ENCODE measurements at places on chromosomes 5 and 9.
A peak's percentile ranks its signal among the peaks of the same experiment; 100 is the strongest.

DNA sequence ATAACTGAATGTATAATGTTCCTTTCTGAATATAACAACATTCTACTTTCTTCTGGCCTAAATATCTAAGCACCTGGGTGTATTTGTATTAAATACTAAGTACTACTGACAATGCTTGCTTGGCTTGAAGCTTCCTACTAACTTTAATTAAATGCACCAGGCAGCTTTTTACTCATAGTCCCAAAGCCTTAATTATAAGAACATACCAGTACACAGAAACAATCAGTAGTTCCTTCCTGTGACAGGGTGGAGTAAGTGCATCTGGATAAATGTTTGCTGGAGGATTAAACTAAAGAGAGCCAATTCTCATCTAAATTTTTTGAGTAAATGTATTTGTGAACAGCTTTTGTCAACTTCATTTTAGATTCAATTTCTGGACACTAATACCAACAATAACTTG is 558.6 kb upstream of the SEMA6A start:
- no peak for DNase-seq

- DNase-seq, result no peak
Observed at GRCh38 chr9:97041898-97042297, 3.0 kb upstream of the CTSV start.

DNA sequence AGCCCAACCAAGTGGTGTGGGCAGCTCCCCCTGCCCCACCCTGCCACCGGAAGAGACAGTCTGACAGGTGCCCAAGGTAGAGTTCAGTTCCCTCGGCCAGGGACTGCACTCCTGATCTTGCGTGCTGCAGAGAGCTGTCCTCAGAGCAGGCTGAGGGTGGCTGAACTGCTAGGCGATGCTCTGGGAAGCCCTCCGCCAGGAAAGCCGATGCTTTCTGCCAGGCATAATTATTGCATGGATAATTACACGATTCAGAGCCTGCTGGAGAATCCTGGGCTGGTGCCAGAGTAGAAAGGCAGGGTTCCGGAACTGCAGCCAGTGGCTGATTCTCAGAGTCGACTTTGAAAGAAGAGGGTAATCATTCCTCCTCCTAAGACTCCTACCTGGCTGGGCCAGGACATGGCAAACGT is 19.3 kb downstream of the KCNIP1 start:
- no peak for DNase-seq

GRCh38 chr9:124078641-124079040 is 67.1 kb downstream of the LHX2 start:
- DNase-seq, result no peak

DNA sequence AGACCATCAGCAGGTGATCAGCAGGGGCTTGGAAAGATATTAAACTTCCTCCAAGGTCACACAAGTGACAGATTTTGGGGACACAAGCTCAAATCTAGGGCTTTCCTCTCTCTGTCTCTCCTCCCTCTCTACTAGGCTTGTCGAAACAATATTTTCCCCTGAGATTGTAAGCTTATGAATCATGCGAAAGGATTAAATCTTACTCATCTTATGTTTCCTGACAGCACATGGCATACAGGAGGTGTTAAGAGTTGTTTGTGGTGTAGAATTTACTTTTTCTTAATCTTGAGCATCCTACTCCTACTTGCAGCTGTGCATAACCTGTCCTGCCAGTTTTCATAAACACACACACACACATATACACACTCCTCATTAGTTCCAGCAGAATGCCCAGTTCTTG is 186.3 kb downstream of the MARCHF11 start:
- no peak for DNase-seq

GRCh38 chr9:17436854-17437253 is 142.0 kb upstream of the SH3GL2 start:
- peak; percentile 48 for DNase-seq

DNA sequence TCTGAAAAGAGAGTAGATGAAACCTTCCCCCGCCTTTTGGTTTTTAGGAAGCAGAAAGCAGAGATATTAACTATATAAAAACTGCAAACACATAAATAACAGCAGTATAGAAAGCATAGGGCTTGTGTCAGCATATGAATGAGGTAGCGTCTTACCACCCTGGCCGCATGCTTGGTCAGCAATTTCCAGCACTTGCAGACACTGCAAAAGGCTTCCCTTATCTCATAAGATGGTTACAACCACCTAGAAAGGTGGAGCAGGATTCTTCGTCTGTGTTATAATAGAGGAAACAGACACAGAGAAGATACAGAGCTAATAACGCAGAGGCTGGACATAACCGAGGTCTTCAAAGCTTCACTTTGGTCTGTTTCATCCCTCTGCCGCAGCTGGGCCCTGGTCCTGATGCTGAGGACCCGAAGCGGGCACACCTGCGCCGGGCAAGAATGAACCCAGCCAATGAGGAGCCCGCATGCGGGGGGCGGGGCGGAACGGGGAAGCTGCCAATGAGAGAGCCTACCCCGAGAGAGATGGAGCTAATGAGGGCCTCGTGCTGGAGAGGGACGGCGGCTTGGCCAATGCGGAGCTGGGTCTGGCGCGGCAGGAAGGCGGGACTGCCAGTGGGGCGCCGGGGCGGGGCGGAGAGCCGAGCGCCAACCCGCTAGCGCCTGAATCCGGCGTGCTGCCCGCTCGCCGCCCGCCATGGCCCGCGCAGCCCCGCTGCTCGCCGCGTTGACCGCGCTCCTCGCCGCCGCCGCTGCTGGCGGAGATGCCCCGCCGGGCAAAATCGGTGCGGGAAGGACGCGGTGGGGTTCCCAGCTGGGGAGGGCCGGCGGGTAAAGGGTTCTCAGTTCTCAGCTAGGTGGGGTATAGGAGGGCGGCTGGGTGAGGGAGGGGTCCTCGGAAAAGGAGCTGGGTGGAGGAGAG is at the start of gene PCYOX1L:
Gene PCYOX1L, plus strand, starts transcription at position 677 of the 924 bp plus-strand sequence. Its CDS starts 23 bp downstream, at position 700.
- DNase-seq, result peak; percentile 95

GRCh38 chr5:95725937-95726810 is 5.0 kb upstream of the RHOBTB3 start:
- DNase-seq, result no peak

DNA sequence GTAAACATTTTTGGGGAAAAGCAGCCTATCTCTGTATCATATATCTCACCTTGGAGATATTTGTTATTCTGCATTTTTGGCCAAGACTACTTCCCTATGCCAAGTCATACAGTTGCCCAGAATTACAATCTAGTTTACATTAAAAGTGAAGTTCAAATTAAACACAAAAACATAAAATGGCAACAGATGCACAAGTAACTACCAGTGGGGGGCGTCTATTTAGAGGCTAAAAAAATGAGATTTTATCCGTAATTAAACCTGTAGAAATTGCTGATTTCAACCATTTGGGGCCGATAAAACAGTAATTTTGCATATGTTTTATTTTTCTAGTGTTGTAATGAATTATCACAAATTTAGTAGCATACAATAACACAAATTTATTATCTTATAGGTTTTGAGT is 787.1 kb upstream of the CHD1 start:
- DNase-seq, result no peak

DNA sequence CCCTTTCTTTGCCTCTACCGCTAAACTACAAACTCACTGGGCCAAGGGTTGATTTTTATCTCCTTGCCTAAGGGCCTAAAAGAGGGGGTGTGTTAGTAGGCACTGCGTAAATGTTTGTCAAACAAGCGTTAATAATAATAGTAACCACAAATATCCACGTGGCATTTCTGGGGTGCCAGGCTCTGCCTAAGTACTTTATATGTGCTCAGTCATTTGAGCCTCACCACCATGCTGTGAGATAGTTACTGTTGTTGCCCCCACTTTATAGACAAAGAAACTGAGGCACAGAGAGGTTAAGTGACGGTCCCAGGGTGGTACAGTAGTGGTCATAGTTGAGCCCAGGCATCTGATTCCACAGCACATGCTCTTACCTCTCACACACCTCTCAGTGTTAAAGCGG is 52.4 kb downstream of the ERGIC1 start:
- DNase-seq, result no peak

- no peak for DNase-seq
Observed at GRCh38 chr5:36494841-36495601, 111.4 kb upstream of the SLC1A3 start.

- no peak for DNase-seq
Observed at GRCh38 chr5:147508711-147509040, 1.2 kb downstream of the DPYSL3 start.

GRCh38 chr5:16921211-16921610 is 14.9 kb downstream of the MYO10 start:
- DNase-seq, result no peak

GRCh38 chr9:113984639-113985380 is 93.3 kb downstream of the AMBP start:
- DNase-seq, result no peak

DNA sequence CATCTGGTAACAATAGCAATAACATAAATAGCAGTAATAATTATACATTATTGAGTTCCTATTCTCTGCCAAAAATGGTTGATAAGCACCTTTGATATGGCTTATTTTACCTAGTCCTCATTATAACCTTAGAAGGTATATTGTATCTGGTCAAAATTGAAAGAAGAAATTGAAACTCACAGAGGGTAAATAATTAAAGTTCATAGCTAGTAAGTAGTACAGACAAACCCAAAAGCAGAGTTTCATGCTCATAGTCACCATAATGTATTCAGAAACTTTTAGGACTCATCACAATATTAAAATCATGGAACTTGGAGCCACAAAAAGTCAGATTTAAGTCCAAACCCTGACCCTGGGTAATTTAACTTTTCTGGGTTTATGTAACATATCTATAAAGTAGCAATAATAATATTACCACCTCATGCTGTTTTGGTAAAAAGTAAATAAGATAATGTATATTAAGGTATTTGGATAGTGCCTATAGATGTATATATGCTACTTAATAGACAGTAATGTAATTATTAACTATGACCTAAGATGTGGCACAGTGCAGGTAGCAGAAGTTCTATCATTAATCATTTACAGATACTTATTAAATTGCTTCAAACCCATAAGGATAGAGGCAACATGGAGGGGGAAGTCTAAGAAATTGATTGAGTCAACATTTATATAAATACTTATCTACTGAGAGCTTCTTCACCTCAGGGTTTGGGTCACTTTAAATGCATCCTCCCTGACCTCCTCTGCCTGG is 32.4 kb downstream of the STK32A start:
- no peak for DNase-seq

- no peak for DNase-seq
Observed at GRCh38 chr5:141908796-141909195, 14.9 kb upstream of the DELE1 start.

- no peak for DNase-seq
Observed at GRCh38 chr5:152527358-152528052, 122.4 kb upstream of the NMUR2 start.

- no peak for DNase-seq
Observed at GRCh38 chr5:76850543-76851145, 830 bp downstream of the S100Z start.

GRCh38 chr5:110957934-110958333 is 113.6 kb upstream of the TSLP start:
- DNase-seq, result no peak

GRCh38 chr5:2905741-2906140 is 154.3 kb upstream of the IRX2 start:
- DNase-seq, result peak; percentile 12

DNA sequence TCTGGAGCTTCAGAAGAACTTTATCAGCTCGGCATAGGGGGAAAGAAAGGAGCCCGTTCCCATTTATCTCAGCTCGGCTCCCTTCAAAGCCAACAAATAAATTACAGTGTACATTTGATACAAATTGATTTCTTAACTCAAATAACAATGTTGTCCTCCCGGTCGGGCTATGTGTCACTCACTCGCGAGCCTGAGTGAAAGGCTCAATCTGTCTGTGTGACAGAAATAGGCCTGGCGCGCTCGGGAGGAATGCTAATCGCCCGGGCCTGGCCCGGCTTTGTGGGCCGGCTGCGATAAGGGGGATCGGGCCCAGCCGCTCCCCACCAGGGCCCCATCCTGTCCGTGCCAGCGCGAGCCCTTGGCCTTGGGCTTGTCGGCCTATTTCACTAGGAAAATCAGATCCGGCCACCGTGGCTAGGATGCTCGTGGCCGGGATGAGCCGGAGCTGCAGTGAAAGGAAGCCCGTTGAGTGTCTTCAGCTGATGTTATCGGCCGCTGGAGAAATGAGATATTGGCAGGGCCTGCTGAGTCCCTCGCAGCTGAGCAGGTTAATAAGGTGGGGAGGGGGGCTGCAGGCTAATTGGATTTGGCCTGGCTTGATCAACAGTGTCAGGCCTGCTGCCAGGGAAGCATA is 258.7 kb downstream of the IRX1 start:
- DNase-seq, result no peak

- DNase-seq, result no peak
Observed at GRCh38 chr5:96412868-96413449, 20.1 kb downstream of the PCSK1 start.

GRCh38 chr5:149326611-149327010 is 18.7 kb upstream of the GRPEL2 start:
- no peak for DNase-seq

DNA sequence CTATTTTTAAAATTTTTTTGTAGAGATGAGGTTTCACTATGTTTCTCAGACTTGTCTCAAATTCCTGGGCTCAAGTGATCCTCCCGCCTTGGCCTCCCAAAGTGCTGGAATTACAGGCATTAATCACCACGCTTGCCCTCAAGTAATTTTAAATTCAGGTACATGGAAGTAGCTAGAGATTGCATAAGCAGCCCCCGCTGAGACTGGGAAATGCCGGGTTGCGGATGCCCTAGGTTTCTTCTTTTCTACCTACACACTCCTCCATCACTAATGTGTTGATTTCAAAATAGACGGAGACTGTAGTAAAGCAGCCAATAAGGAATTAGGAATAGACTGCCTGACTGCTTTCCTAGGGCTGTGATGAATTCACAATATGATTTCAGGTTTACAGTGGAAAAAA is 202.4 kb downstream of the FANCC start:
- DNase-seq, result no peak

GRCh38 chr9:20312732-20313131 is 309.6 kb downstream of the MLLT3 start:
- DNase-seq, result no peak

- no peak for DNase-seq
Observed at GRCh38 chr9:79652598-79652997, 80.8 kb downstream of the TLE4 start.

GRCh38 chr9:131727795-131728545 is 11.9 kb downstream of the RAPGEF1 start:
- DNase-seq, result no peak

- DNase-seq, result no peak
Observed at GRCh38 chr5:76729373-76730290, 13.7 kb downstream of the F2R start.

GRCh38 chr9:135736272-135736978 is 34.4 kb downstream of the KCNT1 start:
- no peak for DNase-seq

- no peak for DNase-seq
Observed at GRCh38 chr5:7827610-7828009, 23.3 kb downstream of the CFAP90 start.

DNA sequence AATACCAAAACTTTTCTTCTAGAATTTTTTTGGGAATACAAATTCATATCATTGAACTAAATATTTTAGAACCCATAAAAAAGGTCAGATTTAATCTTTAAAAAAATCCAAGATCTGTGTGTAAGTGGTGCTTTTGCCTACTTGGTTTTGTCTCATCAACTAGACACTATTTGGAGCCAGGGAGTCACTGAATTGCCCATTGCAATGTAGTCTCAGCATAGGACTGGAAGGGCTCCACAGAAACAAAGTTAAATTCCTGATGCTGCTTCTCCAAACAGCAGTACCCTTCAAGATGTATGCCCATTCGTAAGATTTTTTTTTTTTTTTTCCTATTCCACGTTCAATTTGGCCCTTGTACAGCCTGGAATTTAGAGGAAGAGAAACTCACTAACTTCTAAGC is 208.0 kb upstream of the MPDZ start:
- DNase-seq, result no peak

All from left lobe of liver (tissue), 2 donors.